ENCODE measurements at places on chromosomes 13 and 19.

DNA sequence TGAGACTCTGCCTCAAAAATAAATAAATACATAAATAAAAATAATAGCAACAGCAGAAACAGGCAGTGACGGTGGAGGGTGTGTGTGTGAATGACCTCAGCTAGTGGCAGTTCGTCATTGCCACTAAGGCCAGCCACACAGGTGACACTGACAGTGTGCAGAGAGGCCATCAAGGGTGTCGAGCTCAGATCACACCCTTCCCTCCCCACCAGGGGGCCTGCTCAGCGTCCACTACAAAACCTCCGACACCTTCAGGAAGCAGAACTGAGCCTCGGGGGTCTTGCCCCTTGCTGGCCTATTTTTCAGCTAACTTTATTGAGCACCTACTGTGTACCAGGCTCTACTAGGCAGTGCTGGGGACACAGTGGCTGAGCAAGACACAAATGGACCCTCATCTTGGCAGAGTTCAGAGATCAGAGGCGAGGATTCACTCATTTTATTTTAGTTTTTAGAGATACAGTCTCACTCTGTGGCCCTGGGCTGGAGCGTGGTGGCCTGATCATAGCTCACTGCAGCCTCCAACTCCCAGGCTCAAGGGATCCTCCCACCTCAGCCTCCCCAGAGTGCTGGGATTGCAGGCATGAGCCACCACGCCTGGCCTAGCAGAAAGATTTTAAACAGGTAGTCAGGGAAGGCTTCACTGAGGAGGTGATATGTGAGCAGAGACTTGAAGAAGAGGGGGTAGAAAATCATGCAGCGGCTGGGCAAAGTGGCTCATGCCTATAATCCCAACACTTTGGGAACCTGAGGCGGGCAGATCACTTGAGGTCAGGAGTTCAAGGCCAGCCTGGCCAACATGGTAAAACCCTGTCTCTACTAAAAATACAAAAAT lies 30.3 kb upstream of the SEMA6B start:
- no peak for DNase-seq

DNA sequence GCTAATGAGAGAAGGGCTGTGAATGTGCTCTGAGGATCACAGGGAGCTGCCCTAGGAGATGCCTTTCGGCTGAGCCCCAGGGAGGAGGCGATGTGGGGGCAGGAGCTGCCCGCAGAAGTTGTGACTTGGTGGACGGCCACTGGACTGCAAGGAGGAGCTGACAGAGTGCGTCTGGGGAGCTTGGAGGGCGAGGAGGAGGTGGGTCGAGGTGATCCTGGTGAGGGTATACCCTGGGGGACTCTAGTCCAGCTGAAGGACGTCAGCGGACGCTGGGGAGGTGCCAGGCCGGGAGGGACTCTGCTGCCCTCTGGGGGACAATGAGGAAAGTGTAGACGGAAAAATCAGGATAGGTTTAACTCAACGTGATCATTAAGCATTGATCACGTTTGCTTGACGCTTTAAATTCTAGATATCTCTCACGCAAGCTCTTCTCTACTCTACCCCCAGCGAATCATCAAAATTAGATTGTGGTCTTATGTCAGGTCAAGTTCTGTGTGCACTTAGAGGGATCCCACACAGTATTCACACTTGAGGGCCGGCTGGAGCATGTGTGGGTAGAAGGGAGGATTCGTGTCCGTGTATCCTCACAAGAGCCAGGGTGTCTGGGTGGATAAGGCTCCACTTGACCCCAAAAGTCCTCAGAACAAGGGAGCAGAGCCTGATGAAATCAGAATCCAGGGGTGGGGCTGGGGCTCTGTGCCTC lies 3.3 kb upstream of the CEACAM7 start:
- no peak for DNase-seq

DNA sequence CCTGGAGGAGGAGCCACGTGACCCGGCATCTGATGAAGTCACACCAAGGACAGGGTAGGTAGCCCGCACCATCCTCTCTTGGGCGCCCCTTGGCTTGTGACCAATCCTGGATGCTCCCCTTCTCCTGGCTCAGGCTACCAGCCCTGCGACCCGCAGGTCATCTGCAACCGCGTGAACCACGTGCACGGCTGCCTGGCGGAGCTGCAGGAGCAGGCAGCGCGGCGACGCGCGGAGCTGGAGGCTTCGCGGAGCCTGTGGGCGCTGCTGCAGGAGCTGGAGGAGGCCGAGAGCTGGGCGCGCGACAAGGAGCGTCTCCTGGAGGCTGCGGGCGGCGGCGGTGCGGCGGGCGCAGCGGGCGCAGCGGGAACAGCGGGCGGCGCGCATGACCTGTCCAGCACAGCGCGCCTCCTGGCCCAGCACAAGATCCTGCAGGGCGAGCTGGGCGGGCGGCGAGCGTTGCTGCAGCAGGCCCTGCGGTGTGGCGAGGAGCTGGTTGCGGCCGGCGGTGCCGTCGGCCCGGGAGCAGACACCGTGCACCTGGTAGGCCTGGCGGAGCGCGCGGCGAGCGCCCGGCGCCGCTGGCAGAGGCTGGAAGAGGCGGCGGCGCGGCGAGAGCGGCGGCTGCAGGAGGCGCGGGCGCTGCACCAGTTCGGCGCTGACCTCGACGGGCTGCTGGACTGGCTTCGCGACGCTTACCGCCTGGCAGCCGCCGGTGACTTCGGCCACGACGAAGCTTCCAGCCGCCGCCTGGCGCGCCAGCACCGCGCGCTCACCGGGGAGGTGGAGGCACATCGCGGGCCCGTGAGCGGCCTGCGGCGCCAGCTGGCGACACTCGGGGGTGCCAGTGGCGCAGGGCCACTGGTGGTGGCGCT lies 45.9 kb downstream of the SPTBN4 start:
- no peak for DNase-seq

DNA sequence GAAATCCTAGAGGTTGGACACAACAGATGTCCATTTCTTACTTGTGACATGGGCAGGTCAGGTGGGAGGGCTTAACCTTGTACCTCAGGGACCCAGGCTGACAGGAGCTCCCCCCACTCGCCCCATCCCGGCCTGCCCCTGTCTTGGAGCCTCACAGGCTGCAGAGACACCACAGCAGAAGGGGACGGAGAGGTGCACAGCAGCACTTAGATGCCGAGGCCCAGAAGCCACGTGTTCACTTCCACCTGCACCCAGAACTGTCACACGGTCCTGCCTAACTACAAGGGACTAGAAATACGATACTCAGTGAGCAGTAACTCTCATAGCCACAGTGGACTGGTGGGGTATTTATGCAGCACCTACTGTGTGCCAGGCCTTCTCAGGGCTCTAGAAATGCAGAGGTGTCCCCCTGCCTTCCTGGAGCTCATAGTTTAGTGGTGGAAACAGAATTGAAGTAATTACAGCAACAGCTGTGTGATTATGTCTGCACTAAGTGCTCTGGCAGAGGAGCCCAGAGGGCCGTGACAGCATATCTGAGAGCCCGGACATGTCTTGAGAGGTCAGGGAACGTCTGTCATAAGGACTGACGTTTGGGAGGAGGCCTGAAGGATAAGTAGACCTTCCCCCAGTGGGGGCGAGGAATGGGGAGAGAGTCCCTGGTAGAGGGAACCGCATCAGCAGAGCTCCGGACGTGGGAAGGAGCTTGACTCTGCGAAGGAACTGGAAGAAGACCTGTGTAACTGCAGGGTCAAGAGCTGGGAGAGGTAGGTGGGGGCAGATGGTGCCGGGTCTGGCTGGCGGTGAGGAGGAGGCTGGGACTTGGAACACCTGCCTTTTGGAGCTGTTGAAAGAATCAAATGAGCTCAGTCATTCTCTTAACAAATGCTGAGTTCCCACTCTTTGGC lies 130.0 kb downstream of the SIPA1L3 start:
- DNase-seq = no peak

DNA sequence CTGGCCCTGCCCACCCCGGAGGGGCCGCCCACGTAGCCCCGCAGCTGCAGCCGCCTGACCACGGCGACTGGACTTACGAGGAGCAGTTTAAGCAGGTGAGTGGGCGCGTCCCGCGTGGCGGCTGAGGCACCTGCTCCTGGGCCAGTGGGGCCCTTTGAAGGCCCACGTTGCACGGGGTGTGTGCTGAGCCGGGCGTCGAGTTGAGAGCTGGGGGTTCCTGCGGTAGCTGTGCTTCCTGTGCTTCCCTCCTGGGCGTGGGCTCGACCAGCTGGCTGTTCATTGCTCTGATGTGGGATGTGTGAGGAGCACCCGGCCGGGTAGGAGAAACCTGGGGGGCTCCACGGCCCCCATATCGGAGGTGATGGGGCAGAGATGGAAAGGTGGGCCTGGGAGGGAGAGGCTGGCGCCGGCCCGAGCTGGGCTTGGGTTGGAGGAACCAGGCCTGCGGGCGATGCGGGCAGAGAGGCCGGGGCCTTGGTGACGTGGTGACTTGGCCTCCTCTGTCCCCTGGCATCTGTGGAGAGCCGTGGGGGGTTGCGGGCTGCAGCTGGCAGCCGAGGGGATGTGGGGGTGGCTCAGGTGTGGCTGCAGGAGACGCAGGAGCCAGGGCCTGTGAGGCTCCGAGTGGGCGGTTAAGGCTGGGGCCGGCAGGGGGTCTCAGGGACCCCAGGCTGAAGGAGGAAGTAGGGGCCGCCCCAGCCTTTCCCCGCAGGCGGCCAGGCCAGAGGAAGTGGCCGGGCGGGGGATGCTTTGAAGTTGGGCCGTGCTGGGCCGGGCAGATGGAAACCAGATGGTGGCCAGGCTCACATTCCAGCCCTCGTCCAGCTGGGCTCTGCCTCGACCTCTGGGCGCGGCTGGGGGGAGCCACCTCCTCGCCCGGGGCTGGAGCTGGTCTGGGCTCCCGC lies 7.1 kb downstream of the ARID3A start:
- no peak for DNase-seq

- DNase-seq = no peak
Measured at GRCh38 chr19:57615346-57615745, 1.3 kb downstream of the ZNF134 start.

Data from stimulated activated CD4-positive, alpha-beta T cell treated with anti-CD3 and anti-CD28 coated beads, Interleukin-4, amount 100 ng/mL, for 48 hours (primary cell).